ENCODE measurements at places on chromosomes 5 and 9.

DNA sequence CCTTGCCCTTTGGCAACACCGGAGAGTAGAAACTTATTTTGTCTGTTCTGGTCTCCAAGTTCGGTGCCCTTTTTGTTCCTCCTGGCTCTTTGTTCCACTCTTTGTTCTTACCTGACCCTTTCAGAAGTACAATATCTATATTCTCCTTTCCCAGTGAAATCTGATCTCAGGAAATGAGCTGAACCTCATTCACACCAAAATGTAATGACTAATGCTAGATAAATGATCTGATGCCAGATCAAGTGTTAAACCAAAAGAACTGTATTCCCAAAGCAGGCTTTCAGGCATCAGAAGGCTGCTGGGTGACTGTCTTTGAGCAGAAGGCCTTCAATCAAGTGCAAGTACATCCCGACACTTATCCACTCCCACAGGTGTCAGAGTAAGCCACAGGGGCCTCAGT is 156.4 kb downstream of the SPOCK1 start:
- no peak for DNase-seq

DNA sequence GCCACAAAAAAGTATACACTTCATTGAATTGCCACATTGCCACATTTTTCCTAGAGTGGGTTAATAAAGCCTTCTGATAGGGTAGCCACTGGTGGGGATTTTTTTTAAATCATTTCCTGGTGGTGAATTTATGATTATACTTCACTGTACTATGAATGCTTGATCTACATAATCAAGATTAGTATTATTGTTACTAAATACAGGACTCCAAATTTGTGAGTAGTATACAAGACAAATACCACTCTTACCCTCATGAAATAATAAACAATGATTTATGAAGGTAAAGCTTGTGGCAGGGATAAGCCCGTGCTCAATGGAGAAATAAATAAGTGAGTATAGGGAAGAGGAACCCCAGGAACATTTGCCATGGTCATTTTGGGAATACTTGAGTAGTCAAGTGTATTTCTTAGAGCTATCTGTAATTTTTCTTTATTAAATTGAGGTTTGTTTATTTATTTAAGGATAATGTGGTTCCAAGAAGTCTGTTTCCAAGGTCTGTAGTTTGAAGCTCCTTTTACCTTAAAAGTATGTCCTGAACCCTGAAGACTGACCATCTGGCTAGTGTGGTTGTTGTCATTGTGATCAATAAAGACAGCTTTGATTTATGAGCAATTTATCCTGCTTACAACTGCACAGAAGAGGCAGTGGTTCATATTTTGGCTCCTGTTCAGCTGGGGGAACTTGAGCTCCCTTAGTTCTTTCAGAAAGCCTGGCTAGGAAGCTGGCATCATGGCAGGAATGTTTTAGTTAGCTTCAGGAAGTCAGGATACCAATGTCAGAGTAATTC is 118.6 kb downstream of the ZSWIM6 start:
- no peak for DNase-seq

- no peak for DNase-seq
Observed at GRCh38 chr5:115796656-115797055, 19.8 kb downstream of the CDO1 start.

GRCh38 chr9:98479967-98480847 is 224.8 kb upstream of the TBC1D2 start:
- DNase-seq = no peak

- DNase-seq = no peak
Observed at GRCh38 chr9:4936823-4937222, 48.2 kb upstream of the JAK2 start.
